Suppressor macrophage (primary cell): ENCODE measurements at places on chromosomes 16 and 17.
A peak's percentile ranks its signal among the peaks of the same experiment; 100 is the strongest.

DNA sequence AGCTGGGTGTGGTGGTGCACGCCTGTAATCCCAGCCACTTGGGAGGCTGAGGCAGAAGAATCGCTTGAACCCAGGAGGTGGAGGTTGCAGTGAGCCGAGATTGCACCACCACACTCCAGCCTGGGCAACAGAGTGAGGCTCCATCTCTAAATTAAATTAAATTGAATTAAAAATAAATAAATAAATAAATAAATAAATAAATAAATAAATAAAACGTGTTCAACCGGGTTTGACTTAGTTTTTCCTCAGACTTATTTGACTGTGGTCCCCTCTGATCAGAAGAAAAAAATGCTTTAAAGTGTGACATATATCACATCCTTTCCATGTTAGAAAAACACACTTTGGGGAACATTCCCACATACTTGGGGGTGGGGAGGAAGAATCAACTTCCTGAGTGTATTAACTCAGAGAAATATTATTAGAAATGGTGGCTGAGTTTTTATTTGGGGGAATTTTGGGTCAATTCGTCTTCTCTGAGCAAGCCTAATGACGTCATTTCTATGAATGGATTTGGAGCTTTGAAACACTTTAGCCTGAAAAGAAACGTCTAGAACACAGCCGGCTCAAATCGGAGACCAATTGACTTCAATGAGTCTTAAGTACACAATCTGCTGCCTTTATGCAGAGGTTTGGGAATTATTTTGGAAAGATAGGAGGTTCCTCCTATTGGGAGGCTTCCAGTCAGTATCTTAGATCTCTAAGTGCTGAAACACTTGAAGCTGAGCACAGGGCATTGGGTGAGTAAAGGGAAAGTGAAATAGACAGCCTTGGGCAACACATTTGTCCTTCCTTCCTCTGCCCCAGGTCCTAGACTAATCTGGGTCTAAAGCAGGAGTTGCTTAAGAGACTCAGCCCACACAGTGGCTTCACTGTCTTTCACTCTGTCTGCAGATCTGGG is 132.6 kb downstream of the PITPNC1 start:
- peak; percentile 92 for DNase-seq

DNA sequence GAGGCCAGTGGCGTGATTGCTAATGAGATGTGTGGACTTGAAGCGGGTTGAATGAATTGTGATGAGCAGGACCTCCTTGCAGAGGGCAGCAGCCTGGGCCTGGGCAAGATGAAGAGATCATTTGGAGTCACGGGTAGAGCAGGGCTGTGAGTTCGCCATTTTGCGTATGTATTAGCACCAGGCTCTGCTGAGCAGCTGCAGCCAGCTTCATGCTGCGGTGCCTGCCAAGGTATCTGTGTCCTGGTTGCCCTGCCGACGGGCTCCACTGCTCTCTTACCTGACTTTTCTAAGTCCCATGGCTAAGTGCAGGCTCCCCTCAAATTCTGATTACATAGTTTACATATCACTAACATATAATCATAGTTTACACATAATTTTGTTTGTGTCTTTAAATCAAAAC is 295.7 kb downstream of the SNX29 start:
- no peak for DNase-seq

- DNase-seq = peak; percentile 49
Measured at GRCh38 chr16:2776500-2777139, 460 bp downstream of the ELOB start.

- DNase-seq = no peak
Measured at GRCh38 chr16:11517961-11518360, 68.8 kb downstream of the LITAF start.

- peak; percentile 69 for DNase-seq
Measured at GRCh38 chr17:10208604-10209193, 10.3 kb upstream of the GAS7 start.

DNA sequence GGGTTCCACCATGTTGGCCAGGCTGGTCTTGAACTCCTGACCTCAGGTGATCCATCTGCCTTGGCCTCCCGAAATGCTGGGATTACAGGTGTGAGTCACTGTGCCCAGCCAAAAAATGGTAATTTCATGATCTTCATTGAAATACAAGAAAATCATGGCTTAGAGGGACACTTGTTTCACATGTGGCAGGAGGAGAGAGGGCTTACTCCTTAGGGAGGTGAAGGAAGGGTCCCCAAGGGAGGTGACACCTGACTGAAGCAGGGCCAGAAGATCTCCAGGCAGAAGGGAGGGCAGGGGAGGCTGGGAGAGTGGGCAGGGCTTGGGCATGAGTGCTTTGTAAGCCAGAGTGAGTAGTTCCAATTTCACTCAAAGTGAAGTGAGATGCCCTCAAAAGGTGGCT is 20.0 kb upstream of the ITGAX start:
- no peak for DNase-seq

DNA sequence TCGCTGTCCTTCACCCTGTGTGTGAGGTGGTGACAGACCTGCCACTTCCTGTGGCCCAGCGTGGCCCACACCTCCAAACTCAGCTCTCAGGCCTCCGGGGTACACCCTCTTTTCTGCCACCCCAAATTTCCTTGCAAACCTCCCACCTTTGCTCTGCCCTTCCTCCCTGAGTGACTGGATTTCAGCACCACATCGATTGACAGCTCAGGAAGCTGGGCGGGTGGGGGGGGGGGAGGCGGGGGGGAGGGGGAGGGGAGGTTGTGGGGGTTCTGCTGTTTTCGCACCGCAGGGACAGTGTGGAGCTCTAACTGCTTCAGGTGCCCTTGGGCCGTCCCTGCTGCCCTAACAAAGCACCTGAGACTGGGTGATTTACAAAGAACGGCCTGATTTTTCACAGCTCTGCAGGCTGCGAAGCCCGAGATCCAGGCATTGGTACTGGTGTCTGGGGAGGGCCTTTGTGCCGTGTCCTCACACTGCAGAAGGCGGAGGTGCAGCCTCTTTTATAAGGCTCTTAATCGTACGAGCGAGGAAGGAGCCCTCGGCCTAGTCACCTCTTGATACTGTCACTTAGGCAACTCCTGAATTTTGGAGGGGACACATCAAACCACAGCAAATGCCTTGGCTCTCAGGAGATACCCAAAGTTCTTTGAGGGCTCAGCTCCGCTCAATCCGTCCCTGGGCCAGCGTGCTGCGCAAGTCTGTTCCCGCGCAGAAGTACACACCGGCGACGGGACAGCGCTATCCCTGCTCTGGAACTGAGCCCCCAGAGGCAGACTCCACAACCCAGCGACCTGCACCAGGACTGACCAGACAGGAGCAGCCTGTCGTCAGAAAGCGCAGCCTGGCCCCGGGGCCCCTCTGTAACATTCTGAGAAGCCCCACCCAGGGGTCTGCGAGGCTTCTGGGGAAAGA is 3.6 kb downstream of the NDUFAF8 start:
- no peak for DNase-seq

DNA sequence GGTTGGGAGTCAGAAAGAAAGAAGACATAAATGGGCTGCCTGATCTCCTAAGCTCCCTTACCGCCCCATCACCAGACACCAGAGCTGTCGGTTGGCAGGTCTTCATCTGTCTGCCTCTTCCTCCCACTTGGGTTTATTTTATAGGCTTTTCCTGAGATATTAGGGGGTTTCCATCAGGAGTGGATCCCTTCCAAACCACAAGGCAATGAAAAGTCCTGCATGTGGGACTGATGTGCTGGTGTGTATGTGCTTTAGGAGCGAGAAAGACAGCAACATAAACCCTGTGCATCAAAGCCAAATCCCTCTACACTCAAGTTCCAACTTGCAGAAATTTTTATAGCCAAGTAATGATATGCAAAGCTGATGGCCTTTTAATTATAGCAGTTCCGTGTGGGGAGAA is 389.5 kb downstream of the SLC39A11 start:
- DNase-seq = no peak

DNA sequence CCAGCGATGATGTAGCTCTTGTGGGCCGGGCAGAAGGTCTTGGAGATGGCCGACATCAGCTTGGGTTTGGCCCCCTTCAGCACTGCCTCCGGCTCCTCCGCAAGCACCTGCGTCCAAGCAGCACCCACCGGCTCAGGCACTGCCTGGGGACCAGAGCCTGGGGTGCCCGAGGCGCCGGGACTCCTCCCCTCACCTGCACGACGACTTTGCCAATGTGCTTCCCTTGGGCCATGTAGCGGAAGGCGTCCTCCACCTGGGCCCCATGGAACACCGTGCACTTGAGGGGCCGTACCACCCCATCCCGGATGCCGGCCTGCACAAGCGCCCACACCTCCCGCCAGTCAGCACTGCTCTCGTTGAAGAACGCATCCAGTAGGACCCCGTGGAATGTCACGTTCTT is 15.0 kb downstream of the FASN start:
- no peak for DNase-seq

GRCh38 chr17:10286324-10286723 is 86.5 kb downstream of the MYH13 start:
- DNase-seq = no peak

DNA sequence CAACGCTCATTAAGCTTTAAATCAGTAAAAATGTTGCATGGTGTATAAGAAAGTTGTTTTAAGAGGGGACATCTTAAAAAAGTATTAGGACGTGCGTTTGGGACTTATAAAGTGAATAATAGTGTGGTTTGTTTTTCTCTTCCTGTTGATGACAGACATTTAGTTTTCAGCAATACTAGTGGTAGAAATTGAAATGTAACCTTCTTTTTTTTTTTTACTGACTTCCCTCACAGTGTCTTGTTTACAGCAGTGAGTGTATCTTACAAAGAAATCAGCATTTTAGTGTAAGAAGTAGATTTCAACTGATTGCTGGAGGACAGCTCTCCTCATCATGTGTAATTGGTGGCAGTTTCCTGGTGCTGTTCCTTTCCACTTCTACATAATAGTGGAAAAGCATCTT is 39.6 kb downstream of the CYLD start:
- DNase-seq = no peak

- no peak for DNase-seq
Measured at GRCh38 chr16:86722970-86723369, 144.6 kb downstream of the FOXL1 start.

DNA sequence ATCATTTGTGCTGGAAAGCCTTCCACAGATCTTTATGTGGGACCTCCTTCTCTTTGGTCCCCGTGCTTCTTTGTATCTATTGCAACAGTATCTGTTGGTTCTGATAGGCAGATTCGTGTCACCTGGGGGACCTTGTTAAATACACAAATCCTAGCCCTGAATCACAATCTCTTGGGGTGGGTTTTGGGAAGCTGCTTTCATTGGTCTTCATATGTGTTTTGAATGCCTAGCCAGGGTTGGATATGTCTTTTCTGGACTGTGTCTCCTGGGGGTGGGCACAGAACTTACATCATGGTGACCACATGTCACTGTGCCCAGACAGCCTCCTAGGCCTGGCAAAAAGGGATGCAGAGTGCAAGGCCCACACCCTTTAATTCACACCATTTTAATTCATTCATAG is 81.0 kb upstream of the HNF1B start:
- DNase-seq = no peak

DNA sequence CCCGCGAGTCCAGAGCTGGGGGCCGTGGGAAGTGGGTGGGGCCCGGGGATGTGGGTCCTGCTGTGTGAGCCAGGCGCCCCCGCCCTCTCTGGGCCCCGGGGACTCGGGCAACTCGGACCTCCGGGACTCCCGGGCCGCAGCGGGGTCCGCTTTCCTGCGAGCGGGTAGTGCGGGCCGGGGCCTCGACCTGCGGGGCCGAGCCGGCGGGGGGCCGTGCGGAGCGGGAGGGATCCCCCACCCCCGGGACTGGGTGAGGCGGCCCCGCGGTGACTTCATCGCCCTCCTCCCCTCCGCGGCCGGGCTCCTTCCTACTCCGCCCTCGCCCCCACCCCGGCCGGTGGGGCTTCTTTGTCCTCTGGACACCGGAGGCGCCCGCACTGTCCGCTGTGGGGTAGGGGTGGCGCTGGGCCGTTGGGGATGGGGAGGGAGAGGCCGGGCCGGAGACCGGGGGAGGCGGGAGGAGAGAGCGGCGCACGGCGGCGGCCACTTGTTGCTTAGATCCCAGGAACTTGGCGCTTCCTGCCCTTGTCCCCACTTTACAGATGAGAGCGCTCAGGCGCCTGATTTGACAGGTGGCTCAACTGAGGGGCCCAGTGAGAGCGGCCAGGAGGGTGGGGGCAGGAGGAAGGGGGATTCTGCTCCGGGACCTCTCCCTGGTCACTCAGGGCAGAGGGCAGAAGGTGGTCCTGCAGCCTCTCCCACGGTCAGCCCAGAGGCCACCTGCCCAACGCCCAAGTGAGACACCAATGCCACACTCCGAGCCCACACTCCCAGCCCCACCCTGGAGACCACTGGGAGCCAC is 874 bp downstream of the CMTM3 start:
- DNase-seq = peak; percentile 84
